Liver (tissue), 10 donors: ENCODE measurements at places on chromosomes 5 and 9.
A peak's percentile ranks its signal among the peaks of the same experiment; 100 is the strongest.

GRCh38 chr5:170265522-170265921 lies 32.1 kb downstream of the LCP2 start:
- no peaks in the 10 kb centered on the region for H3K27me3 ChIP-seq
- H3K4me1 ChIP-seq = peaks cover 11% of the 10 kb centered on the region
- H3K27ac ChIP-seq = no peak overlapping the region
- DNase-seq = no peak
- H3K36me3 ChIP-seq = no peaks in the 10 kb centered on the region
- no peak overlapping the region for H3K4me3 ChIP-seq

DNA sequence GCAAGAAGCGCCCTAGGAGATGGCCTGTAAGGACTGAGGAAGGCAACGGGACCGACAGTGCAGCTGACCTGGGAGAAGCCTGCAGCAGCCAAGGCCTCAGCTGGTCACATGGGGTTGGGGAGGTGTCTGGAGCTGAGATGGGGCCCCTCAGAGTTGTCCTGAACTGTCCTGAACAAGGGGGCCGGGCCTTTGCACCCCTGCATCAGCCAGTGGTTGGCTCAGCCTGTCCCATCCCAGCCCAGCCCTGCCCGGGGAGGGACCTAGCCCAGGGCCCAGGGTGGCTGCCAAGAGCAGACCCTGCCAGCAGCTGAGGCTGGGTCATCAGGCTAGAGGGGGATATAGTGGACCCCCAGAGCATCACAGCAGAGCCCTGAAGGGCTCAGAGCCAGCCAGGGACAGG lies 122.8 kb upstream of the PPP1R26 start:
- no peaks in the 10 kb centered on the region for H3K27me3 ChIP-seq
- DNase-seq = no peak
- H3K4me1 ChIP-seq = no peaks in the 10 kb centered on the region
- H3K27ac ChIP-seq = no peak overlapping the region
- H3K4me3 ChIP-seq = no peak overlapping the region

GRCh38 chr9:116837018-116837989 lies 150.2 kb downstream of the TRIM32 start:
- DNase-seq = no peak
- H3K36me3 ChIP-seq = no peaks in the 10 kb centered on the region
- H3K27me3 ChIP-seq = no peaks in the 10 kb centered on the region

DNA sequence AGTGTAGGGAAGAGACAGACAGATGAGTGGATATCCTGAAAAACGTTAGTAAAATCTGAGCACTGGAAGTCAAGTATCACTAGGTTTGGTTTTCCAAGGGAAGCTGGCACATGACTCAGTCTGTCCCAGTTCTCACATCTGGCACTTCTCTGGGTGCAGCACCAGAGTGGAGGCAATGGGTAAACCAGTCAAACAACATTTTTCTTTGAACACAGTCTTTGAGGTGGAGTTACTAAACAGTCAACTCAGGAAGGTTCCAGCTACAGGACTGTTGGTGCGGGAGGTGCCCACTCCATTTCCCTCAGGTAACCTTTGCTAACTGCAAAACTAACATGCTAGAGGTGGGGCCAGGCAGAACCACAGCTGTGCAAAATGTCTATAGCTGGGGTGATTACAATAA lies 301.4 kb upstream of the RFX3 start:
- DNase-seq = no peak
- no peak overlapping the region for H3K27ac ChIP-seq
- H3K36me3 ChIP-seq = no peaks in the 10 kb centered on the region
- H3K4me3 ChIP-seq = no peak overlapping the region
- H3K27me3 ChIP-seq = no peaks in the 10 kb centered on the region

GRCh38 chr9:36119476-36119875 lies 17.1 kb upstream of the GLIPR2 start:
- no peak for DNase-seq
- H3K36me3 ChIP-seq = no peaks in the 10 kb centered on the region
- no peaks in the 10 kb centered on the region for H3K4me1 ChIP-seq

DNA sequence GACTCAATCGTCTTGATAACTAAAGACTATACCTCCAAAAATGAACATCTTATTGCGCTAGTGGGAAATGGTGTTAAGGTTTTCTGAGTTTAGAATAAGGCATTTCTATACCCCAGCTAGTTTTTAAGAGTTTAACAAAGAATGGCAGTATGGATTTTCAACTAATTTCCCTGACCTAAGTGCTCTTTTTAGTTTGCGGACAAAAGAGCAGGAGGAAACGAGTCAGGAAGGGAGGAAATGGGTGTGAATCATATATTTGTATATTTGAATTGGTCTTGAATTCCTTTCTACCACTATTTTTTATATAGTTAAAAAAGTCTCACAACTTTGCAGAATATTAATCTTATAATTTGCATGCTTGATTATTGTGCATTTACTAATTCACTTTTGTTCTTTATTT lies 516.3 kb upstream of the ZNF608 start:
- H3K4me1 ChIP-seq = no peaks in the 10 kb centered on the region
- H3K4me3 ChIP-seq = no peak overlapping the region
- no peaks in the 10 kb centered on the region for H3K27me3 ChIP-seq
- H3K36me3 ChIP-seq = no peaks in the 10 kb centered on the region

- no peaks in the 10 kb centered on the region for H3K36me3 ChIP-seq
- no peak overlapping the region for H3K27ac ChIP-seq
- no peak for DNase-seq
- no peak overlapping the region for H3K4me3 ChIP-seq
- H3K27me3 ChIP-seq = no peaks in the 10 kb centered on the region
- H3K4me1 ChIP-seq = no peaks in the 10 kb centered on the region
Measured at GRCh38 chr5:104513121-104513602, 950.6 kb upstream of the NUDT12 start.

GRCh38 chr9:109996936-109997580 lies 210.9 kb downstream of the C9orf152 start:
- no peaks in the 10 kb centered on the region for H3K4me1 ChIP-seq
- no peak overlapping the region for H3K4me3 ChIP-seq
- H3K27ac ChIP-seq = no peak overlapping the region
- no peak for DNase-seq
- H3K36me3 ChIP-seq = peaks cover 6% of the 10 kb centered on the region
- no peaks in the 10 kb centered on the region for H3K27me3 ChIP-seq

GRCh38 chr5:95697781-95698681 lies 15.2 kb upstream of the SPATA9 start:
- no peaks in the 10 kb centered on the region for H3K36me3 ChIP-seq
- H3K27ac ChIP-seq = no peak overlapping the region
- H3K4me3 ChIP-seq = no peak overlapping the region
- no peak for DNase-seq
- H3K4me1 ChIP-seq = no peaks in the 10 kb centered on the region

DNA sequence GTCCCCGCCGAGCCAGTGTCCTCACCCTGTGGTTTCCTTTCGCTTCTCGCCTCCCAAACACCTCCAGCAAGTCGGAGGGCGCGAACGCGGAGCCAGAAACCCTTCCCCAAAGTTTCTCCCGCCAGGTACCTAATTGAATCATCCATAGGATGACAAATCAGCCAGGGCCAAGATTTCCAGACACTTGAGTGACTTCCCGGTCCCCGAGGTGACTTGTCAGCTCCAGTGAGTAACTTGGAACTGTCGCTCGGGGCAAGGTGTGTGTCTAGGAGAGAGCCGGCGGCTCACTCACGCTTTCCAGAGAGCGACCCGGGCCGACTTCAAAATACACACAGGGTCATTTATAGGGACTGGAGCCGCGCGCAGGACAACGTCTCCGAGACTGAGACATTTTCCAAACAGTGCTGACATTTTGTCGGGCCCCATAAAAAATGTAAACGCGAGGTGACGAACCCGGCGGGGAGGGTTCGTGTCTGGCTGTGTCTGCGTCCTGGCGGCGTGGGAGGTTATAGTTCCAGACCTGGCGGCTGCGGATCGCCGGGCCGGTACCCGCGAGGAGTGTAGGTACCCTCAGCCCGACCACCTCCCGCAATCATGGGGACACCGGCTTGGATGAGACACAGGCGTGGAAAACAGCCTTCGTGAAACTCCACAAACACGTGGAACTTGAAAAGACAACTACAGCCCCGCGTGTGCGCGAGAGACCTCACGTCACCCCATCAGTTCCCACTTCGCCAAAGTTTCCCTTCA lies 1.4 kb downstream of the GLIS3 start:
- peak overlapping the region; percentile 87 for H3K27ac ChIP-seq
- no peaks in the 10 kb centered on the region for H3K36me3 ChIP-seq
- DNase-seq = peak; percentile 41
- H3K27me3 ChIP-seq = no peaks in the 10 kb centered on the region

- DNase-seq = no peak
- no peaks in the 10 kb centered on the region for H3K4me1 ChIP-seq
- H3K27ac ChIP-seq = no peak overlapping the region
Measured at GRCh38 chr5:176823869-176824412, 13.6 kb downstream of the UNC5A start.

DNA sequence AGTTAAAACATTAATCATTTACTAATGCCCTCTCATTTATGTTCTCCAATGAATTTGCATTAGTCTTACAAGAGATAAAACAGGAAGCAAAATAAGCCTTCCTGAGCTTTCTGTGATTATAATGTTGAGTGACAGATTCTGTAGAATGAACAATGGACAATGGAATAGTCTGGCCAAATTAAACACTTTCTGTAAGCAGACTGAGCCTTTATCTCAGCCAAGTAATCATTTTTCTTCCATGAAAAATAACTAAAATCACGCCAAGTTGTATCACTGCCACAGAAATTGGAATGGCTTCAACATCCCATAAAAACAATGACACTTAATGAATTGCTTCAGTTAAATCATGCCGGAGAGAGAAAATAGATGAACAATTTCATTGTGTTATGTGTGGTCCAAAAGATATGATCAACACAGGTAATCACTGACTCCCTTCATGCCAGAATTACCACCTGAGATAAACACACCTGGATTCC lies 63.0 kb downstream of the TSSK1B start:
- no peak for DNase-seq
- H3K4me3 ChIP-seq = no peak overlapping the region
- H3K27ac ChIP-seq = no peak overlapping the region
- no peaks in the 10 kb centered on the region for H3K27me3 ChIP-seq

DNA sequence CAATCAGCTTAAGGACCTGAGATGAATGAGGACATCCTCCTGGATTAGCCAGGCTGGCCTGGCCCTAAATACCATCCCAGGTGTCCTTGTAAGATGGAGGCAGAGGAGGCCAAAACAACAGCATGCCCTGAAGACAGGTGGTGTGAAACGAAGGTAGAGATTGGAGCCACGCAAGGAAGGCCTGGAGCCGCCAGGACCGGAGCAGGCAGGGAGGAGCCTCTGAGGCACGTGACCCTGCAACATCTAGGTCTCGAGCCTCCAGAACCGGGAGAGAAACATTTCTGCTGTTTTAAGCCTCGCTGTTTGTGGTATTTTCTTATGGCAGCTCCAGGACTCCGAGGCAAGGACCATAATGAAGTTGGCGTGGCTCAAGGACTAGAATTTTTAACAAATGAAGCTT lies 9.7 kb upstream of the COL5A1 start:
- H3K4me3 ChIP-seq = no peak overlapping the region
- no peaks in the 10 kb centered on the region for H3K27me3 ChIP-seq
- no peak overlapping the region for H3K27ac ChIP-seq
- no peaks in the 10 kb centered on the region for H3K4me1 ChIP-seq
- DNase-seq = no peak
- no peaks in the 10 kb centered on the region for H3K36me3 ChIP-seq

DNA sequence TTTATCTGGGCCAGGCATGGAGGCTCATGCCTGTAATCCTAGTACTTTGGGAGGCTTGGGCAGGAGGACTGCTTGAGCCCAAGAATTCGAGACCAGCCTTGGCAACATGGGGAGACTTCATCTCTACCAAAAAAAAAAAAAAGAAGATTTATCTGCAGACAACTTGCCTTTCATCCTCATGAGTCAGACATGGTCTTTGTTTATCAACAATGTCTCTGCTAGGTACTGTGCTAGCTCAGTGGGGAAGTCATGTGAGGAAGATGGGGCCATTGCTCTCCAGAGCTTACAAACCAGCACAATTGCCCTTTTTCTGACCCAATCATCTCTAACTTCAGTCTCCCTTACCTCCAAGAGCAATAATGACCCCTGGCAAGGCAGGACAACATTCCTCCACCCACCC lies 1.6 kb downstream of the URM1 start:
- DNase-seq = no peak
- H3K36me3 ChIP-seq = peaks cover 2% of the 10 kb centered on the region
- H3K27ac ChIP-seq = no peak overlapping the region
- H3K4me3 ChIP-seq = no peak overlapping the region
- H3K4me1 ChIP-seq = no peaks in the 10 kb centered on the region

GRCh38 chr9:89550346-89550927 lies 52.5 kb upstream of the SEMA4D start:
- H3K4me3 ChIP-seq = no peak overlapping the region
- H3K27me3 ChIP-seq = no peaks in the 10 kb centered on the region
- no peak overlapping the region for H3K27ac ChIP-seq
- H3K36me3 ChIP-seq = no peaks in the 10 kb centered on the region
- H3K4me1 ChIP-seq = no peaks in the 10 kb centered on the region

DNA sequence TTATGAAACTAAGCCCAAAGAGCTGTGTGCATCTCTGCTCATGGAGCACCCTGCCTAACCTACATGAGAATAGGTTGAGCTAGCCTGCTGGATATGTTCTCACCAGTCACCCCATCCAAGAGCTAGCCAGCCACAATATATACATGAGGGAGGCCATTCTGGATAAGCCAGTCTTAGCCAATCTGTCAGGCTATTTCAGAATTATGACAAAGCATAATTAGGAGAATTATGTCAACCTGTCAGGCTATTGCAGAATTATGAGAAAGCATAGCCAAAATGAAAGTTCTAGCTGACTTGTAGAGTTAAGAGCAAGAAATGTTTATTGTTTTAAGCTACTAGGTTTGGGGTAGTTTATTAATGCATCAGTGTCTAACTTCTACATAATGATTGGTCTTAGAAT lies 189.8 kb downstream of the WDR70 start:
- H3K27me3 ChIP-seq = no peaks in the 10 kb centered on the region
- H3K4me3 ChIP-seq = no peak overlapping the region
- H3K36me3 ChIP-seq = no peaks in the 10 kb centered on the region
- no peak overlapping the region for H3K27ac ChIP-seq

- H3K4me3 ChIP-seq = no peak overlapping the region
- no peak for DNase-seq
- no peak overlapping the region for H3K27ac ChIP-seq
- H3K27me3 ChIP-seq = no peaks in the 10 kb centered on the region
- H3K4me1 ChIP-seq = no peaks in the 10 kb centered on the region
Measured at GRCh38 chr9:103082494-103082893, 87.4 kb downstream of the CYLC2 start.

DNA sequence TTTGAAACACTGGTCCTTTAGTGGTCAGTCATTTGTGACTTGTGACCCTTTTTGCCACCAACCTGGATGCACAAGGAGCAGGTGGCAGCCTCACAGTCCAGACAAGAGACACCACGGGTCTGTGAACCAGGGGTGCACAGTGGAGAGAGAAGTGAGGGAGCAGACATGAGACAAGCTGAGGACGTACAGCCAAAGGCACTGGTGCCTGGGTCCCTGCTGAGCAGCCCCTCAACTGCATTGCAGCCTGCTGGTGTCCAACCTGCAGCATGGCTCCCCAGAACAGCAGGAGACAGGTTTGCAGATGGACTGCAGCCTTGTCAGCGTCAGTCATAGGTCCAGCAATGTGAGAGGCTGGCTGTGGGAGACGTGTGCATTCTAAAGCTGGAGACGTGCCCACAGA lies 124.2 kb upstream of the FSTL4 start:
- H3K27me3 ChIP-seq = no peaks in the 10 kb centered on the region
- H3K36me3 ChIP-seq = no peaks in the 10 kb centered on the region
- H3K4me3 ChIP-seq = no peak overlapping the region
- DNase-seq = peak; percentile 23
- no peak overlapping the region for H3K27ac ChIP-seq
